ENCODE measurements at places on chromosomes 7 and 10. TPM values are rescaled to one million over a fixed set of nuclear protein-coding genes. Genes with fewer than 3 reads are reported as not detected.

- no peak for DNase-seq
These were observed 163.3 kb downstream of the GRID1 start for GRCh38 chr10:86203162-86203905.

DNA sequence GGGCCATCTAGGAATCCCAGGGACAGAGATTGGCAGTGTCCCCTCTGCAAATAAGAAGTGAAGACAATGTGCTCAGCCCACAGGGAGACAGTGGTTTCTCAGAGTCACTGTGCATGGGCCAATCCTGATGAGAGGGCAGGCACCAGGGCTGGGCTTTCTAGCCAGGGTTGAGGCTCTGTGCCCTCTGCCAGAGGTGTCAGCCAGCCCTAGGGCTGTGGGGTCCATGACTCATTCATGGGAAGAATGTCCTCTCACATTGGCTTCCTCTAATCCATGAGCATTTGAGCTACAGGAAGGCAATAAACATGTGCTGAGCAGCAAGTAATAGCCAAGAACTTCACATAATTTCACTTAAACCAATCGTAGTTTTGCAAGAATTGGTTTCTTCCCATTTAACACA is 482.0 kb upstream of the MGMT start:
- DNase-seq, result no peak

- peak; percentile 88 for DNase-seq
These were observed at the start of gene GPER1 for GRCh38 chr7:1087952-1088920. GPER1 (plus strand) TSS chr7:1088113; CDS start chr7:1091729, 3,616 bp downstream.

GRCh38 chr7:97819161-97819560 is 53.0 kb downstream of the ASNS start:
- DNase-seq, result no peak

GRCh38 chr7:7475601-7476000 is 60.1 kb downstream of the COL28A1 start:
- DNase-seq, result no peak

- no peak for DNase-seq
These were observed 124.2 kb downstream of the ARHGAP22 start for GRCh38 chr10:48480397-48481374.

- DNase-seq, result peak; percentile 33
These were observed at the start of gene NEURL1 for GRCh38 chr10:103493362-103493915. NEURL1 (plus strand) TSS chr10:103493705; CDS start chr10:103494388, 683 bp downstream.

DNA sequence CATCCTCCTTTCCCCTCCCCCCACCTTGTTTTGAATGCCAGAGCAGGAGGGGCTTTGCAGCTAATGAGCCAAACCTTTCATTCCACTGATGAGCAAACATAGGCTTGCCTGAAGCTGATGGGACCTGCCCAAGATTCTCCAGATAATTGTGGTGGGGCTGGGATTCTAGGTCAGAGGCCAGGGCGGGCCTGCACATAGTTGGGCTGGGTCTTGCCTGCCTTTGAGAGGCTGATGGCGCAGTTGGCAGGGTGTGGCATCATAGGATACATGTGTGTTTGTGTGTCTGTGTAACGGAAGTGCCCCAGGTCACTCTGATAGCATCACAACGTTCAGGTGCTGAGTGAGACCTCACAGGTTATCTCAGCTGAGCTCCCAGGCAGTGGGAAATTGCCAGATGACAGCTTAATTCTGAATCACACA is 22.9 kb downstream of the BTBD16 start:
- no peak for DNase-seq

- DNase-seq, result no peak
These were observed 61.4 kb upstream of the COMTD1 start for GRCh38 chr10:75297021-75297599.

DNA sequence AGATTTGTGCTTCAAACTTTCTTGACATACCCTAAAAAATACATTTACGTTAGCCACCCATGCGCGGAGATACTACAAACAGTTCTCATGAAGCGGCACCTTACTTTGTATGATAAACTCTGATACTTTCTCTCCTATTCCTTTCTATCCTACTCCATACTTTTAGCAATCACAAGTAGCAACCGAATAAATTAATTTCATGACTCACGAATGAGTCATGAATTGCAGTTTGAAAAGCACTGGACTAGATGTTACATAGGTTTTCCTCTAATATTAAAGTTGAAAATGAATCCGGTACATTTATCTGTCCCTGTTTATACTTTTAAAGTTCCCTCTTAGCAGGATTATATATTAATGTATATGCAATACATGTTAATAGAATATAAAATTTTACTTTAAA is 67.6 kb downstream of the CUBN start:
- DNase-seq, result no peak

- DNase-seq, result no peak
These were observed 319.6 kb downstream of the GRID1 start for GRCh38 chr10:86046845-86047460.

DNA sequence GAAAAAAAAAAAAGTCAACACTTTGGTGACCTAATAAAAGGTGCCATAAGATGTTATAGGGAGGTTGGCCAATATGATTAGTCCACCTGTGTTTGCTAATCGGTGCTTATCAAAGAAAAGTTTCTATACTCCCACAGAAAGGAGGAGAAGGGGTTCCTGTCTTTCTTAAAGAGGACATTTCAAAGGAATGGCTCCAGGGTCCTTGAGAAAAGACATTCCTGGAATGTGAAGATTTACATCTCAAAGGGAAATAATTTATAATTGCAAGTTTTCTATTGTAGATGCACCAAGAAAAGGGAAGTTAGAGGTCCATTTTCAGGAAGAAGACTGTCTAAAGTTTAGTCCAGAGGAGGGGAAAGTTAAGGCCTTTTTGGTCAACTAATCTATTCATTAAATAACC is 715.3 kb downstream of the NXPH1 start:
- no peak for DNase-seq

- DNase-seq, result no peak
These were observed 87.4 kb upstream of the RET start for GRCh38 chr10:42989481-42989921.

- DNase-seq, result no peak
These were observed 13.0 kb upstream of the FRA10AC1 start for GRCh38 chr10:93715345-93715744.

- DNase-seq, result no peak
These were observed 8.6 kb downstream of the WNT16 start for GRCh38 chr7:121337398-121337797.

GRCh38 chr10:75408509-75408875 is 6.9 kb upstream of the ZNF503 start:
- DNase-seq, result no peak

- no peak for DNase-seq
These were observed 3.7 kb downstream of the EN2 start for GRCh38 chr7:155461631-155462030.

DNA sequence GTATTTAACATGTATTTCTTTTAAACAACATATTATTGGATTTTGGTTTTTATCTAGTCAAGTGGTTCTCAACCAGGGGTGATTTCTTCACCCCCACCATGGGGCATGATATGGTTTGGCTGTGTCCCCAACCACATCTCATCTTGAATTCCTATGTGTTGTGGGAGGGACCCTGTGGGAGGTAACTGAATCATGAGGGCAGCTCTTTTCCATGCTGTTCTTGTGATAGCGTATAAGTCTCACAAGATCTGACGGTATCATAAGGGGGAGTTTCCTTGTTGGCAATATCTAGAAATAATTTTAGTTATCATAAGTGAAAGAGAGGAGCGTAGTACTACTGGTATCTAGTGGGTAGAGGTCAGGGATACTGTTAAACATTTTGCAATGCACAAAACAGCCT is 37.6 kb downstream of the TMEM168 start:
- DNase-seq, result no peak

GRCh38 chr10:116574797-116575196 is 16.0 kb upstream of the PNLIPRP1 start:
- DNase-seq, result no peak

GRCh38 chr7:30102281-30102680 is 32.5 kb upstream of the MTURN start:
- no peak for DNase-seq

GRCh38 chr7:137656850-137657232 is 189.9 kb downstream of the DGKI start:
- DNase-seq, result no peak

Gene FGFR2
- total RNA-seq, result 64.3 TPM

Gene TTYH3
- total RNA-seq, result 23.4 TPM

Gene LRRC4
- 7.6 TPM for total RNA-seq

Gene CHCHD2
- total RNA-seq, result 282 TPM

Gene ZNF789
- 23.4 TPM for total RNA-seq

Gene ATP6V1F
- 85.5 TPM for total RNA-seq

Gene FAM204A
- total RNA-seq, result 45.2 TPM

Gene SPDYE5
- total RNA-seq, result not detected

Gene RSPH10B2
- total RNA-seq, result not detected

Gene OR13A1
- not detected for total RNA-seq

Gene NANOS1
- 2.7 TPM for total RNA-seq

Gene PRKAG2
- 48.5 TPM for total RNA-seq

Gene CYP2C19
- 0.65 TPM for total RNA-seq
